ENCODE measurements at places on chromosomes 6 and 20.

DNA sequence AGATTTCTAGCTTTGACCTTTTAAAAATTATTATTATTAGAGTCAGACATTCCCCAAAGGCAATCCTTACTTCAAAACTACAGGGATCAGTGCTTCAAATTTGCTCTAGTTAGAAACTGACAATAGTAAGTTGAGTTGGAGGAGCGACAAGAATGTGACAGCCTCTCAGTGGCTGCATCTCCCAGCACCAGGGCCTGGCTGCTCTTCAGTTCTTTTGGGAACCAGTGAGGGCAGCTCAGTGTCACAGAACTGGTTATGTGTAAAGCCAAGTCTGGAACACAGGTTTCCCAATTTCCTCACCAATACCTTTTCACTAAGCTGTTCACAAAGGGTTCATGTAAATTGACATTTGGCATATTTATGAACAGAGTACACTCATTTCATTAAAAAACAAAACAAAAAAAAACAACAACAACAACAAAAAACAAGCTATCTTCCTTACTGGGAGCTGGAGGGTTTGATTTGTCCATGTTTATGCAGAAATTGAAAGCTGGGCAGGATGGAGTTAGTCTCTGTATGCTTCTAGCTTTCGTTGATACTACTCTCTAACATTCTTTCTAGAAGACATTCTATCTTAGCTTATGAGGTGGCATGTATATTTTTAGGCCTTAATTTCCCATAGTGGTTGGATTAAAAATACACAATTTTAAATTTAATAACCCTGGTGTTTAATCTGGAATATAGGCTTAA lies 95.0 kb downstream of the SAMD5 start:
- no peak for DNase-seq

DNA sequence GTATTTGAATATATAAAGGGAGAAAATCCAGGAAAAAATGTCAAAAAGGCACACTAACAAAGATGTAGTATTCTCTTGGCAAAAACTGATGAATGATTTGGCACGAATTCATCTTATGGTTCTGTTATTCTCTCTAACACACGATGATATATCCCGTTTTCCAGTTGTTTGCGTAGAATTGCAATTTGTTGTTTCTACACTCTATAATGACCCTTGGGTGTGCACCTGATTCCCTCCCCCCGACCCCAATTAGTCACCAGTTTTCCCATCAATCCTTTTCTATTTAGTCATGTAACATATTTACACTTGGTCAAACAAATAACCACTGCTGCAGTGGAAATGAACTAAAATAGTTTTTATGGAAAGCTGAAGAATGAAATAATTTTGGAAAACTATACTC lies 1.5 kb upstream of the ARID1B start:
- DNase-seq = no peak

DNA sequence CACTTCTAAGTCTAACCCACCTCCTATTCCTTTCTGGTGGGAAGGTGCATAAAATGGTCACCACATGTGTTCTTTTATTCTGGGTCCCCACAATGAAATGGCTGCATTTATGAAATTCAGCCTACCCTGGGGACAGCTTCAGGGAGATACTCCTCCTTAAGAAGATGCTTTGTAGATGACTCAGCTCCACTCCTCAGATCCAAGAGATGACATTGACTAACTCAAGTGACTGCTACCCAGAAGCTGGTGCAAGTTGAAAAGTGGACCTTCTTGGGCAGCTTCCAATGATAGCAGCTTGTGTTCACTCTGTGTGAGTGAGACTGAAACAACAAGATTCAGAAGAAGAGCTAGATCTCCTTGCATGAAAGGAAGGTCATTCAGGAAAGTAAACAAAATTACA lies 113.4 kb downstream of the SCP2D1 start:
- no peak for DNase-seq

DNA sequence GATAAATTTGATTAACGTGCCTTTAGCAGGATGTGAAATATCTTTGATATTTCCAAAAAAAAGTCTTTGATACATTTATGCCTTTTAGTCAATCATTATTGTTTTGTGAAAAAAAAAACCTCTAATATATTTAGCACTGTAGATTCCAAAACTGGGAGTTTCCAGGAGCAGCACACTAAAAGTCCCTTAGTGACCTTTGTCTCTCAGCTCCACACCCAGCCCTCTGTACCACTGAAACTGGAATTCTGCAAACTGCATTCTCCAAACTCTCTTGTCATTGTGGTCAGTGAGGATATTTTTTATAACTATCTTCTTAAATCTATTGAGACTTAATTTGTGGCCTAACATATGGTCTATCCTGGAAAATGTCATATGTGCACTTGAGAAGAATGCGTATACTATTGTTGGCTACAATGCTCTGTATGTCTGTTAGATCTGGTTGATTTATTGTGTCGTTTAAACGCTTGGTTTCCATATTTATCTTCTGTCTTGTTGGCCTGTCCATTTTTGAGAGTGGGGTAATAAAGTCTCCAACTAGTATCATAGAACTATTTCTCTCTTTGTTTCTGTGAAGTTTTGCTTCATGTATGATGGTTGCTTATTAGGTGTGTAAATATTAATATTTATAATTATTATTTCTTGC lies 73.2 kb upstream of the CNKSR3 start:
- no peak for DNase-seq

DNA sequence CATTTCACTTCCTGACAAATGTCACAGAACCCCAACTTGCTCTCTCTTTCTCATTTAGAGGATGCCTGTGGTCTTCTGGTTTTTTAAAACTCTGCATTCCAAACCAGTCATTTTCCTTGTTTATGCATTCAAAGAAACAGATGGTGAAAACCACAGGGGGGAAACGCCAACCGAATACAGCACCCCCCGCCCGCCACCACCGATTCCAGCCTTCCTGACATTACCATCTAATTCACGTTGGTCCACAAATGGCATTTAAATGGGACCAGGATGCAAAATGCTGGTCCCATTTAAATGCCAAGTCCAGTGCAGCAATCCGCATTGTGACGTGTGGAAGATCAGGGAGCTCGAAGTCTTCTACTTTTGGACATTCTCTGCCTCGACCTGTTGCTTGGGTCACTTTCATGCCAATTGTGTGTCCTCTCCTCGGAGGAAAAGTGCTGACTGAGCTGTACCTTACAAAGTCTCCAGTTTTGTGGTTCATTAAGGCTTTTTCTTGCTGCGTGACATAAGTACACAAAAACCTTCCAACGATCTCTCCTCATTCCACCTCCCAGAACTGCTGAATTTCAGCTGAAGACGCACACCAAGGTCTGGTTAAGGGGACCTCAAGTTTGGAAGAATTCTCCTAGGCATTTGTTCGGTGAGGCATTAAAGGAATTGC lies 35.8 kb downstream of the NEDD9 start:
- DNase-seq = no peak

DNA sequence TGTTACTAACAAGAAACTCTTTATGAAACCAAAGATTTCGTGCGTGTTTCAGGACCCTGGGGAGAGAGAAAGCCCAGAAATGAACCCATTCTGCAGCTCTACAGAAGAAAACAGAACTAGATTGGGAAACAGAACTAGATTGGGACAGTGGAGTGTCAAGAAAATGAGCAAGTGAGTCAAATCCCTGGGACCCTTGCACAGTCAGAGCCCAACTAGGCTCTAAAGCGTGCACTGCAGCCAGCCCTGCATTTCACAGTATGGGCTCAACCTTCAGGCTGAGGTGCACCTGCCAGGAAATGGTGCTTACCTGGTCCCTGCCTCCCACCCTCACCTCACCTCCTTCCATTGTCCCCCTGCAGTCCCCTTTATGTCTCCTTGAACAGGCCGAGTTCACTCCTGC lies 39.7 kb downstream of the BFSP1 start:
- no peak for DNase-seq

GRCh38 chr6:121698617-121699016 lies 263.2 kb downstream of the GJA1 start:
- DNase-seq = no peak

GRCh38 chr20:25573288-25574251 lies 11.8 kb downstream of the NINL start:
- no peak for DNase-seq

DNA sequence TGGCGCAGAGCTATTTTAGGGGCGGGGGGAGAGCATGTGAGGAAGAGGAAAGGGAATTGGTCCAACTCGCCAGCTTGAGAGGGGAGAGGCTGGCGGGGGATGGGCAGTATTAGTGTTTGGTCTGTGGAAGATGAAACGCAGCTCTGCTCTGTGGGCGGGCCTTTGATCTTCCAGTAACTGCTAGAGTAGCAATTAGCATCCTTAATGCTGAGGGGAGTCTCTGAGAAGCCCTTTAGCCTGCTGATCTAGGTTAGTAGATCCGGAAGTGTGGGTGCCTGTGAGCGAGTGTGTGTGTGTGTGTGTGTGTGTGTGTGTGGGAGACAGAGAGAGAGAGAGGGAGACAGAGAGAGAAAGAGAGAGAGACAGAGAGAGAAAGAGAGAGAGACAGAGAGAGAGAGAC lies 117.2 kb upstream of the BACH2 start:
- peak; percentile 77 for DNase-seq

DNA sequence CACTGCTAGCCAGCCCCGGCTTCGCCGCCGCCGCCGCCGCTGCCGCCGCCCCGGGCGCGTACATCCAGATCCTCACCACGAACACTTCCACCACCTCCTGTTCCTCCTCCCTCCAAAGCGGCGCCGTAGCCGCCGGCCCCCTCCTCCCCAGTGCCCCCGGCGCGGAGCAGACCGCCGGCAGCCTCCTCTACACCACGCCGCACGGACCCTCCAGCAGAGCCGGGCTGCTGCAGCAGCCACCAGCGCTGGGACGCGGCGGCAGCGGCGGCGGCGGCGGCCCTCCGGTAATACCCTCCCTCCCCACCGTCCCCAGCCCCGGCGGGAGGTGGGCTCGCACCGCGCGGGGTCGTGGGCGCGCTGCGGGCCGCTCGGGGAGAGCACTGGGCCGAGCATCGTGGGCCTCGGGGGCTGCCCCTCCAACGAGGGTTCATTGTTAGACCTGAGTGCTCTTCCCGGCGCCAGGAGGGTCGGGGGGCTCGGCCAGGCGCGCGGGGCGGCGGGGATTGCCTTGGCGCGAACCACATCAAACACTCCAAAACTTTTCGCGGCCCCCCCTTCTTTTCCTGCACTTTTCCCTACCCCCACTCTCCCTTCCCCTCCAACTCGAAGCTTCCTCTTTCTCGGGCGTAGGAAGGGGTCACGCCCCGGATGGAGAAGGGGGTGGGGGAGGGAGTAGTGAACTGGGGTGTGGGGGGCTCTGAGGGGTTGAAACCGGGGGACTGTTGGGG lies 827 bp downstream of the E2F3 start:
- peak; percentile 16 for DNase-seq

DNA sequence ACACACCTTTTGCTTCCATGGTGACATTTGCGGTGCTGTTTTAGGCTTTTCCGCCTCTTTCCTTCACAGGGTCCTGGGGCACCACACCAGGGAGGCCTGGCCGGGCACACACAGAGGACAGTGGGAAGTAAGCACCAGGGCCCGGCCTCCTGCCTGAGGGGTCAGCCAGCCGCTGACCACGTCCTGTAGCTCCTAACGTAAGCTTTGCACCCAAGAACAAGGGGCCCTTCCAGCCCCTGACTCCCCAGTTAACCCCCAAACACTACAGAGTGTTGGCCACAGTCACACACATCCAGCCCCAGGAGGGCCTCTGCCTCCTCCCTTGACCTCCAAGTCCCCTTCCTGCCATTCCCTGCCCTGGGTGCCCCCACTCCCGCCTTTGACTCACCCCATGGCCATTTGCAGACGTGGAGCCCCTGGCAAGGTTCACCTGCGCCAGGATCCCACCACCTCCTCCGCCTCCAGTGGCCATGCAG lies 54.7 kb downstream of the YTHDF1 start:
- no peak for DNase-seq

DNA sequence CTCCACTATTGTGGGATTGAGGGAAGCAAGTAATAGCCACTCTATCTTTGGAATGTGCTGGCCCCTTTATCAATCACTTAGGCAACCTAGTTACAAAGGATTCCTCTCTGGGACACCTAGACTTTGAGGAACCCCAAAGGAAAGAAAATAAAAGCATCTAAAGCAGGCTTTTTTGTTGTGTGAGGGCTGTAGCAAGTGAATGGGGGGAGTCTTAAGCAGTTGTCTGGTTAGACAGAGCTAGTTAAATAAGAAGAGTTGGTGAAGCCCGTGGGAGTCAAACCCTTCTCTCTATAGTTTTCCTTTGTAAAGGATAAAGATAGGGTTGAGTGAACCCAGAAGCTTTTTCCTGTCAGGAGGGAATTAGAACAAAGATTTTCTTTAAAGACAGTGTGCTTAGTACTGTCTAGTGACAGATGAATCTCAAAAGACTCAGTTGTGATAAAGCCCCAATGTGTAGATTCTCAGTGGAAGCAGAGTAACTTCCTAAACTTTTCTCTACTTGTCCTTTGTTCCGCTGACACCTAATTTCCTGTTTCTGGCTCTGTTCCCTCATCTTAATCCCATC lies 63.3 kb downstream of the HDGFL1 start:
- no peak for DNase-seq

DNA sequence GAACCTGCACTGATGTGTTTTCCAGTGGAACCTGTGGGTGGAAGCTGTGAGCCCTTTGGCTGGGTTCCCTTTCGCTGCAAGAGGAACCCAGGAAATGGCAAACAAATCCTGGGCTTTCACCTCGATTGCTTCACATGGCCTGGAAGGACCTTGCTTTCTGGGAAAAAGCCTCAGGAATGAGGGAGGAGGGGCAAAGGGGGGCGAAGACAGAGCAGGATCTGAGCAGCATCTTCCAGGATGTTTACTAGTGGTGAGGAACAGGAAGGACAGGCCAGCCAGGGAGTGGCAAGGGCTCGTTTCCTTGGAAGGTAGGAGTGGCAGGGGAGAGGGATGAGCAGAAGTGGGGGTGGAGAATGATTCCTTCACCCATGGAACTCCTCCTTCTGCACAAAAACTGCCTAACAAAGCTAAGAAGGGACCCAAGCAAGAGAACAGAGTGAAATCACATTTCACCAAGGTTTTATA lies 5.9 kb downstream of the SLC2A10 start:
- no peak for DNase-seq

DNA sequence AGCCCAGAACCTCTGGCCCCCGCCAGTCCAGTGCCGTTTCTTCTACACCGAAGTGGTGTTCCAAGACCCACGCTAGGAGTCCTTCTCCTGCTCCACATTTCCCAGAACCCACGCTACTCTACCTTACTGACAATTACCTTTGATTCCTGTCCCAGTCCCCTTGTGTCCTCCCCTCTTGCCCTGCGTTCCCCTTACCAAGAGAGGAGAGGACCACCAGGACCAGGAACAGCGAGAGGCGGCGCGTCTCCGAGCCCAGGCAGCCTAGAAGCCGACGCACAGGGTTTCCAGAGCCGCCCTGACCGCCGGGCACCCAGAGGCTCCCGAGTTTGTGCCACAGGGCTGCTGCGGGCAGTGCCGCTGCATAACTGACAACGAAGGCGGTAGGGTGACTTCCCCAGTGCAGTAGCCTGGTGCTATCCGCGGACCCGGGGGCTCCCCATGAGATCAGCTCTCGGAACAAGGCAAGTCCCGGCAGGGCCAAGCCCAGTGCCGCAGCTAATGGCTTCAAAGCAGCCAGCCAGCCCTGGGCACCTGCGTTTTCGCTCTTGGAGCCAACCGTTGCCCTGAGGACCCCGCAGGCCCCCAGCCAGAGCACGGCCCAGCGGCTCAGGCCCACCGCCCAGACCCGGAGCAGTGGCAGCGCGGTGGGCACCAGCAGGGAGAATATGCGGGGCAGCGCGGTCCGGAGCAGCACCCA lies 512 bp downstream of the TAP1 start:
- DNase-seq = peak; percentile 71

- no peak for DNase-seq
Observed at GRCh38 chr6:75368864-75369402, 84.3 kb upstream of the TMEM30A start.

GRCh38 chr6:104143757-104144156 lies 716.0 kb downstream of the HACE1 start:
- no peak for DNase-seq

All from NCI-H526 (cell line).